ENCODE measurements at places on chromosomes 12 and 14. TPM values are rescaled to one million over a fixed set of nuclear protein-coding genes. Genes with fewer than 3 reads are reported as not detected.

RAD9B gene
- polyA plus RNA-seq: 0.08 TPM

AHNAK2 gene
- 17.7 TPM for polyA plus RNA-seq

NGB gene
- polyA plus RNA-seq: not detected

CAPZA3 gene
- not detected for polyA plus RNA-seq

BBS10 gene
- 3.4 TPM for polyA plus RNA-seq

All from endothelial cell of umbilical vein (primary cell).